ENCODE measurements at places on chromosomes 5 and 9. TPM values are rescaled to one million over a fixed set of nuclear protein-coding genes. Genes with fewer than 3 reads are reported as not detected.

GRCh38 chr5:6730407-6730806 lies 17.2 kb downstream of the TENT4A start:
- no peak for DNase-seq
- H3K36me3 ChIP-seq: no peaks in the 10 kb centered on the region
- no peak overlapping the region for H3K27ac ChIP-seq

DNA sequence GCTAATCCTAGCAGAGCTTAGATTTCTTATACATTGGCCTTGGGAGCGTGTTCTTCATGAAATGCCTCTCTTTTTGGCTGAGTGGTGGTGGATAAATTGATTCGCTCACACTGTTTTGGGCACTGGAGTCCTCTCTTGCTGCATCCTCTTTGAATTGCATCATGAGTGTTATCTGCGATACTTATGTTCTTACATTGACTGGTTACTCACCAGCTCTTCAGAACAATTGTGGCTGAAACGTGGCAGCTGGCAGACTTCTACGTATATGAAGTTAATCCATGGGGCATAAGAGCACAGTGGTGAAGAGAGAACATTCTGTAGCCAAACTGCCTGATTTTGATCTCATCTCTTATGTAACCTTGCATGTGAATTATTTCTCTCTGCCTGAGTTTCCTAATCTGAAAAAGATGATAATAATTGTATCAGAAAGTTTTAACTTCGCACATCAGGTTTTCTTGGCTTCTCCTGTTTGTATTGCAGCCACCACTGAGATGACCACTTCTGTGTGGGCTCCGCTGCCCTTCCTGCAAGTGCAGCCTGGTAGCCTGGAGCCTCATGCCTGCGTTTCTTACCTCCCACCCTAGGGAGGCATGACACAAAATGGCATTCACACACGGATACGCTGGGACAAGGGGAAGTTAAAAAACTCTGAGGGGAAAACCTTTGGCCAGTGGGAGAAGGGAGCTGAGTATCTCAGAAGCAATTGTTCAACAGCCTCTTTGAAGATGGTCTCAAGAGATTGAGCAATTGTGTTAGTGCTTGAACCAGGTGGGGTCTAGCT lies 295.2 kb downstream of the ARHGAP26 start:
- no peak overlapping the region for H3K4me3 ChIP-seq
- H3K27me3 ChIP-seq: no peaks in the 10 kb centered on the region
- DNase-seq: no peak
- H3K27ac ChIP-seq: no peak overlapping the region

- no peaks in the 10 kb centered on the region for H3K4me1 ChIP-seq
- peaks cover 11% of the 10 kb centered on the region for H3K27me3 ChIP-seq
- no peak overlapping the region for H3K4me3 ChIP-seq
- DNase-seq: no peak
- no peak overlapping the region for H3K27ac ChIP-seq
Observed at GRCh38 chr5:73158313-73158712, 14.7 kb upstream of the TMEM174 start.

DNA sequence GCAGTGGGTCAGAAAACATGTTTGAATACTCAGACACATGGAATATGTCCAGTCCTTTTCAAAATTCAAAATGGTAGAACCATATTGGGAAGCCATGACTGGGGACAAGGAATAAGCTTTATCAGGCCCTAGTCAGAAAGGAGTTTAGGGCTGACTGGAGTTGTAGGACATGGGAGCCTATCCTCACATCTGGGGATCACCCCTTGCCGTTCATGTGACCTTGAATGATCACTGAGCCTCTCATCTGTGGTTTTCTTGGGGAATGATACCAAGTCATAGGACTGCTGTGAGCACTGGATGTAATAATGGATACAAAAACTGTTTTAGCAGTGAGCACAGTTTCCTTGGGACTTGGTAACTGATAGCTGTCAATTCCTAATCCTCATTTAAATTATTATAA lies 84.7 kb downstream of the IQGAP2 start:
- no peaks in the 10 kb centered on the region for H3K27me3 ChIP-seq
- H3K4me3 ChIP-seq: no peak overlapping the region
- no peaks in the 10 kb centered on the region for H3K36me3 ChIP-seq

GRCh38 chr9:93612052-93612795 lies 35.8 kb downstream of the PHF2 start:
- H3K36me3 ChIP-seq: peaks cover 23% of the 10 kb centered on the region
- H3K4me1 ChIP-seq: no peaks in the 10 kb centered on the region
- no peak overlapping the region for H3K27ac ChIP-seq
- DNase-seq: no peak
- no peaks in the 10 kb centered on the region for H3K27me3 ChIP-seq

DNA sequence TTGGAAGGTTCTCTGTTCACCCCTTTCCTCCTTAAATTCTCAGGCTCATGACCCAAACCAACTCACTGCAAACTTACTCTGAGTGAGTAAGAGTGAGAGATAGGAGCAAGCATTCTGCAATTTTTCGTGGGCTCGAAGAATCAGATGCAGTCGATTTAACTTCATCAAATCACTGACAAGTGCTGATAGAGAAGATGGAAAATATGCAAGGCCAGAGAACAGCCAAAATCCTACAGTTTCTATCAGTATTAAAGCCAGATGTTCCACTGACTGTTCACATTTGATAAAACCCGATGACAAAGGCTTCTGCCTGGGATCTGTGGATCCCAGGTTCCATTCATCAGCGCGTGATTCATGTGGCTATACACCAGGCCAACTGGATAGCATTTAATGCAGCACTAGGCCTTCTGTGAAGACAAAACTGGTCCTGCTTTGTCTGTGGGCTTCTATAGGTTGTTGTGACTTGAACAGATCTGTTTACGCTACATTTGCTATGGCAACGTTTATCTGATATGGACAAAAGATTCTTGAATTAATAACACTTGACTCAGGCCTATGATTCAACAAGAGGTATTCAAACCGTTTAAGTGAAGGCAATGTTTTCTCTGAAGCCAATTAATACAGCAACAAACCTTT lies 251.2 kb downstream of the NFIB start:
- no peak overlapping the region for H3K4me3 ChIP-seq
- peaks cover 63% of the 10 kb centered on the region for H3K4me1 ChIP-seq
- H3K27me3 ChIP-seq: no peaks in the 10 kb centered on the region
- no peak for DNase-seq

ANKRD18A gene
- total RNA-seq: 0.36 TPM
